ENCODE measurements at places on chromosomes 1 and 21.

GRCh38 chr1:211469113-211469512 lies 22.8 kb downstream of the RD3 start:
- no peak for DNase-seq

- no peak for DNase-seq
Measured at GRCh38 chr1:233269656-233270055, 25.9 kb downstream of the PCNX2 start.

- DNase-seq = no peak
Measured at GRCh38 chr1:9119745-9120144, 9.2 kb downstream of the GPR157 start.

DNA sequence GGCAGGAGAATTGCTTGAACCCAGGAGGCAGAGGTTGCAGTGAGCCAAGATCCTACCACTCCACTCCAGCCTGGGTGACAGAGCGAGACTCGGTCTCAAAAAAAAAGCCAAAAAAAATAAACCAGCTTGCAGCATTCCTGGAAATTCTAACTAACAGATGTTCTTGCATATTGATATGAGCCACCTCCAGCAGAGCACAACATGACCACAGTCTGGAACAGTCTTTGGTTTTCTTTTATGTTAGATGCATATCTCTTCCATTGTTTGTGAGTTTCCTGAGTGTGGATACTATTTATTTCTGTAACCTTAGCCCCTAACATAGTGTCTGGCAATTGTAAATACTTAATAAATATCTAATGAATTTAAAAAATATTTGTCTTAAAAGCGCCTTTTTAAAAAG lies 23.9 kb downstream of the IFNAR1 start:
- DNase-seq = no peak

GRCh38 chr21:30336596-30336995 lies 898 bp downstream of the KRTAP27-1 start:
- DNase-seq = no peak

- no peak for DNase-seq
Measured at GRCh38 chr1:44334968-44335367, 20.1 kb downstream of the ERI3 start.

DNA sequence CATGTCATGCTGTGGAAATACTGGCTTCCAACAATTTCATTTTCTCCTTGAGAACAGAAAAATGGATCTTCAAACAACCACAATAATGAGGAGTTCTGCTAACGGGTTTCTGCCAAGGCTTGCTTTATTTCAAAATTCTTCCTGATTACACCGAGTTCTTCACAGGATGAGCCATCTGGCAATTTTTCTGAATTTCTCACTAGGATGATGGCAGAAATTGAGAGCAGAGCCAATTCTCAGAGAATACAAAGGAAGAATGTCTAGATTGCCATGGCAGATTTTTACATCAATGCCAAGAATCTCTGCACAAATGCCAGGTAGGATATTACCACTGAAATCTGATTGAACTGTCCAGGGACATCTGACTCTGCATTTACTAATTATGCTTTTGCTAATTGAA lies 619.0 kb upstream of the CHRM3 start:
- no peak for DNase-seq
